Brain (organoid and tissue), 16 donors: ENCODE measurements at places on chromosomes 5 and 9. TPM values are rescaled to one million over a fixed set of nuclear protein-coding genes. Genes with fewer than 3 reads are reported as not detected.
A peak's percentile ranks its signal among the peaks of the same experiment; 100 is the strongest.

DNA sequence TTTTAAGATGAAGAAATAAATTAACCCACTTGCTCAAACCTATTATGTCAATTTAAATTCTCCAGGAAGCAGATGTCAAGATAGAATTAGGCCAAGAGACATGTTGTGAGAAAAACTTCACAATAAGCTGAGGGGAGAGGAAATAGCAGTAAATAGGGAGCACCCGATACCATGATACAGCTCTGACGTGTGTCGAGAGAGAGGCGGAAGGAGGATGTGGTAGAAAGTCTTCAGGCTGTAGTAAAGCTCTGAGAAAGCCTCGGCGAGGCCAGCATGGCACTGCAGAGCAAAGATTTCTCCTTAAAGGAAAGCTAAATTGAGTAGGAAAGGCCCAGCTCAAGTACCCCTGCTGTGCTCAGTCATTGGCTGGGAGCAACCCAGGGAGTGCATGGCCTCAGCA lies 6.0 kb upstream of the PUM3 start:
- DNase-seq = no peak

DNA sequence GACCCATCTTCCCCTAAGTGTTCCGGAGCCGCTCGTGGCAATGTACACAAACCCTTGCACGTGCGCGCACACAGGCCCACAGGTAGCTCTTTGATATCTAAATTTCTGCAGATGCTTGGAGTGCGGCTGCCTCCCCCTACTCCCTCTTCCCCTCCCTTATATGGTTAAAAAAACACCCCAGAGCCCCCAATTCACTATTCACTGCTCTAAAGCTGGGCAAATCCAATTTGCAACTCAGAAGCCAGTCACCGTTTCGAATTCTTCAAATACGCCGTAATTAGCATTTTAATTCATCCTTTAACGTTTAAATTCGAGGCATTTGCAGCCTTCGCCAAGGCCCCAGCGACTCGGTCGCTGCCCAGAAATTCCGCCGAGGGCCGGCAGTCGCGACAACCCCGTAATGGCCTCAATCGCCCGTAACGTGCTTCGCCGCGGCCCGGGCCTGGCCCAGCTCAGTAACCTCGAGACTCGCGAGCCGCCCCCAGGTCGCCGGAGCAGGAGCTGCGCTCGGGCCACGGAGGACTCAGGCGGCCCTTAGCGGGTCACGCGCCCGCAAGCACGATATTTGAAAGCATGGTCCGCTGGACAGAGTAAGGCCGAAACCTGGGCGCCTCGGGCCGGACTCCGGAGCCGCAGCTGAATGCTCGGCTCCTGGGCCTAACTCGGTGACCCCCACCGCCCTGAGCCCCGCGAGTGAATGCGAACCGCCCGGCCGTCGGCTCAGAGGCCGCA lies 1.3 kb downstream of the IRX2 start:
- no peak for DNase-seq

- DNase-seq = peak; percentile 17
Observed at GRCh38 chr9:90965226-90966030, 163.8 kb downstream of the SYK start.

DNA sequence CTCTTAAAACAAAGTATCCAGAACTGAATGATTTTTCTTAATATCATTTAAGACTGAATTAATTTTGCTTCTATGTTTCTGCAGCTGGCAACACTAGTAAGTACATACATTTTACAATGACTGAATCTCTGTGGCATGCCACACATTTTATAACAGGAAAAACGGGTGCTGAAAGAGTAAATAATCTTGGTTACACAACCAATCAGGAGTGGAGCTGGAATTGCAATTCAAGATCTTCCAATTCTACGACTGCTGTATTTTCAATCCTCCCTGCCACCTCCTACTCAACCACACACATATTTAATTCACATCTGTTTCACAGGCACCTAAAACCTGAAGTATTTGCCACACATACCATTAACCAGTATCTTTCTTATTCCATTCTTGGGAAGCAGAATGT lies 52.7 kb upstream of the NR5A1 start:
- no peak for DNase-seq

GRCh38 chr9:94586814-94587213 lies 6.8 kb downstream of the FBP2 start:
- DNase-seq = no peak

DNA sequence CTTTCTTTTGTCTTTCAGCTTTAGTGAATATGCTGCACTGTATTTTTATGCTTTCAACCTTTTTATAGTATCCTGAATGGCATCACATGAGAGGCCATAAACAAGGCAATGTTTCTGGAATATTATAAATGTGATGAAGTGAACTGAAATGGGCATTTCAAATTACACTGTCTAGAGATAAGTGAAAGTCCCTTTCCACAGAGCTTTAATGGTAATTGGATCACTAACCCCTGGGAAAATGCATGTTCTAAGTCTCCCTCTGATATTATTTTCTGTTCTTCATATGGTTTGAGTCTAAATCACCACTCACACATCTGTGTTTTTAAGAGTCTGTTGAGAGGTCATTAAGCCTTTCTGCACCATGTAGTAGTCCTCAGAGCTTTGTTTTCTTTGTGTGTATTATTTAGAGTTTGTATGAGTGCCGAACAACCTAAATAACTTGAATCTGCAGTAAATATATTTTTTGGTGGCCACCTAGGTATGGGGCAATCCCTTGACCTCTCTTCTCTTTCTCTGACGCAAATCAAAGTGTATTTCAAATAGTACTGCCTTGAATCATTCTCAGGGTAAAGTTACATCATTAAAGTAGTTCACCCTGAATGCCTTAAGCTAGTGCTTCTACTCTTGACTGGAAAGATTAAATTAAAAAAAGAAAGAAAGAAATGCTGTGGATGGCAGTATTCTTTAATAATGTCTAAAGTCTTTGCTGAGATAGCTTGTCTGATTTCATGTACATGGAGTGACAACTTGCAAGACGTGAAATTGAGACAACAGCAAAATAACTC lies 1931.0 kb upstream of the CDH6 start:
- no peak for DNase-seq

The PRUNE2 gene
- polyA plus RNA-seq = 34.8 TPM
